ENCODE measurements at places on chromosomes 3 and 15. TPM values are rescaled to one million over a fixed set of nuclear protein-coding genes. Genes with fewer than 3 reads are reported as not detected.

The PCOLCE2 gene
- polyA plus RNA-seq: 0.59 TPM

The GOLGA6L1 gene
- not detected for polyA plus RNA-seq

The WDR72 gene
- not detected for polyA plus RNA-seq

The ANKUB1 gene
- polyA plus RNA-seq: not detected

The SEMA6D gene
- polyA plus RNA-seq: not detected

The NISCH gene
- polyA plus RNA-seq: 42.4 TPM

The CFAP44 gene
- polyA plus RNA-seq: 1.1 TPM

The KLF15 gene
- 3.2 TPM for polyA plus RNA-seq

The GOLGA8J gene
- not detected for polyA plus RNA-seq

The FETUB gene
- polyA plus RNA-seq: not detected

The ATP1B3 gene
- 123 TPM for polyA plus RNA-seq

- DNase-seq: no peak
Observed at GRCh38 chr15:55106155-55106554, 90.6 kb downstream of the RSL24D1 start.

DNA sequence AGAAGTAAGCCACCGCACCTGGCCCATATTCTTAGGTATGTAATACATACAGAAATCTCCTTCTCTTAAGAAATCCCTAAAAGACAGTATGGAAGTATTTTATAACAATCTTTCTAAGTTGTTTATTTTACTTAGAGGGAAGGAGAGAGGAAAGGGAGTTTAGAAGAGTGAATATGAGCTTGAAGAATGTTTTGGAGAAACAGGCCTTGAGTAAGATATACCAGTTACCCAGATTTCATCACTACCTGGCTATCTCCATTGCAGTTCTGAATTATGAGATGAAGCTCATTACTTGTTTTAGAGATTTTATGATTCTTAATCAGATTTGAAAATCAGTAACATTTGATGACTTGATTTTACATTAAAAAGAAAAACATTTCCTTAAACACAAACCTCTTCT is 71.9 kb downstream of the DCUN1D1 start:
- no peak for DNase-seq

DNA sequence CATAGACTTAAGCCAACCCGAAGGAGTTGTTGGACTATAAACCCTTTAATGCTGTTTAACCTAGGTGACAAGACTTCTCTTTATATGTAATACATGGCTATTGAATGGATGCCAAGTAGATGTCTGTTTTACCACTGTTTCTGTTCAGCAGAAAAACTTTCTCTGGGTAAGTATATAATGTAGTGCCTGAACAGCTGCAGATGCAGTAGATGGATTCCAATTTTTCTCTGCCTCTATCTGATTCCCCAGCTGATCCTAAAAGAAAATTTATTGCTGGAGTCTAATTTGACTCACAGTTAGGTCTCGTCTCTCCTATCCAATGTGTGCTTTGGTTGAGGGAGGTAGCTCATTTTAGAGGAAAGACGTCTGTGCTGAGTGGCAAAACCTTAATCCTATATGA is 256.5 kb upstream of the CBLB start:
- no peak for DNase-seq

- DNase-seq: no peak
Observed at GRCh38 chr15:27842526-27842925, 256.6 kb downstream of the OCA2 start.

- DNase-seq: no peak
Observed at GRCh38 chr3:157754451-157754850, 251.2 kb upstream of the VEPH1 start.

DNA sequence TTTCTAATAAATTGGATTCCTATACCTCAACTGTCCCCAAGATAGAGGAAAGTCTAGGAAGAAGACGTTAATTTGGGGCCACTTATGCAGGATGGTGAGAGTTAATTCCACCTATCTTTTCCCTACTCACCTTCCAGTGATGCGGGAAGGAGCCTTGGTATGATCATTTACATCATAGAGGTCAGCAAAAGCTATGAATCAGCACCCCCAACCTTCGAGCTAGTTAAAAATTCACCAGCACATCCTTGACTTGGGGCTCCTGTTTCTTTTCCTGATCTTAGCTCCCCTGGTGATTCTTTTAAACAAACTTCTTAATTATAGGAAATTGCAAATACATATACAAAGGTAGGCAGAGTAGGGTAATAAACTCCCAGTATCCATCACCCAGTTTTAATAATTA is 366.6 kb downstream of the SOX2 start:
- DNase-seq: no peak

- DNase-seq: no peak
Observed at GRCh38 chr3:34367521-34367920, 569.1 kb downstream of the PDCD6IP start.

DNA sequence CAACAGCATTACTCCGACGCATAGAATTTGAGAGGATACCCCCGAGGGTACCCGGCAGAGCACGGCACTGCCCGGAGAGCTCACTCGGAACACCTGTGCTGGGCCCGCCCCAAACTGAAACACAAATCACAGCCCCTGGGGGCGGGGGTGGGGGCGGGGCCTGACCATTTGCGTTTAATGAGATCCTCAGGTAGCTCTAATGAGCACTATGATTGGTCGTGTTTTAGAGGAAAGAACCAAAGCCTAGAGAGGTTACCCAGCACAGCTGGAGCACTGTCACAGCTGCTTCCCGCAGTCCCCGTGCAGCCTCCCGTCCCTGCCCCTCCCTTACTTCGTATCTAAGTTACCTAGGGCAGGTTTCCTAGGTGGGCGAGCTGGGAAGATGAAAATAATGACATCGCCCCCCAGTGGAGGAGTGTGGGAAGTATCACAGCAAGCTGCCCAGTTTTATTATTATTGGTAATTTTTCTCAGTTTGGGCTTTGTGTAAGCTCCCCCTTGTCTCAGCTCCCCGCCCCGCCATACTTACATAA is 187.1 kb downstream of the PDE8A start:
- DNase-seq: peak; percentile 34

DNA sequence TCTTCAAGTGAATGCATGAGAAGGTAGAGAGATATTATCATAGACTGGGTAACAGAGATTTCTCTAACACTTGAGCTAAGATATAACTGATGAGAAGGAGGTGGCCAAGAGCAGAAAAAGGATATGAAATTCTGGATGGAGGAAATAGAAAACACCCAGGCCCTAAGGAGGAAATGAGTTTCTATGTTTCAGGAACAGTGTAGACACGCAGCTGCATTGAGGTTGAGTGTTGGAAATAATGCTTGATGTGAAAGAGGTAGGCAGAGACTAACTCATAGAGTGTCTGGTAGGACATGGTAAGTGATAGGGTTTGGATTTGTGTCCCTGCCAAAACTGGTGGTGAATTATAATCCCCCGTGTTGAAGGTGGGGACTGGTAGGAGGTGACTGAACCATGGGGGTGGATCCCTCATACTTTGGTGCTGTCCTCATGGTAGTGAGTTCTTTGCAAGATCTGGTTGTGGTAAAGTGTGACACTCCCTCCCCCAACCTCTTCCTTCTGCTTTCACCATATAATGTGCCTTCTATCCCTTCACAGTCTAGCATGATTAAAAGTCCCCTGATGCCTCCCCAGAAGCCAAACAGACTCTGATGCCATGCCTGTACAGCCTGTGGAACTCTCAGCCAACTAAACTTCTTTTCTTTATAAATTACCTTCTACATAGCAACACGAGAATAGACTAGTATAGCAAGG is 787.3 kb downstream of the EDEM1 start:
- DNase-seq: no peak

DNA sequence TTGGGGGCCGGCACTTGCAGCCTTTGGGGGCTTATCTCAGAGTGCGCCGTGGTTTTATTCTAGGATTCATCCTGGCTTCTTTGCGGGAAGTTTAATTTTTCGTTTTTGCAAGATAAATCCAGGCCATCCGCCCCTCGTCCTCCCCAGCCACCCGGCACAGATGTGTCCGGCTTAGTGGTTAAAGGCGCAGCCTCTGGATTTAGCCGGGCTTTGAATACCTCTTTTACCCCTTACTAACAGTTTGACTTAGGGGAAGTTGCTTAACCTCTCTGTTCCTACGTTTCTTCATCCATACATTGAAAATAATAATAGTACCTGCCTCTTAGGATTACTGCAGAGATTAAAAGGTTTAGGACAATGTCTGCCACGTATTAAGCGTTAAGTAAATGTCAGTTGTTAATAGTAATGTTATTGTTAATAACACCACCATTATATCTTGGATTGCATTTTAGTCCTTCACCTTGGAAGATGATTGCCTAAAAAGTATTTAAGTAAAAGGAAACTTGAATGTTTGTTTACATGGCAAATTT is 714 bp downstream of the ECT2 start:
- DNase-seq: peak; percentile 52

- no peak for DNase-seq
Observed at GRCh38 chr3:156416846-156417558, 137.9 kb downstream of the SSR3 start.

DNA sequence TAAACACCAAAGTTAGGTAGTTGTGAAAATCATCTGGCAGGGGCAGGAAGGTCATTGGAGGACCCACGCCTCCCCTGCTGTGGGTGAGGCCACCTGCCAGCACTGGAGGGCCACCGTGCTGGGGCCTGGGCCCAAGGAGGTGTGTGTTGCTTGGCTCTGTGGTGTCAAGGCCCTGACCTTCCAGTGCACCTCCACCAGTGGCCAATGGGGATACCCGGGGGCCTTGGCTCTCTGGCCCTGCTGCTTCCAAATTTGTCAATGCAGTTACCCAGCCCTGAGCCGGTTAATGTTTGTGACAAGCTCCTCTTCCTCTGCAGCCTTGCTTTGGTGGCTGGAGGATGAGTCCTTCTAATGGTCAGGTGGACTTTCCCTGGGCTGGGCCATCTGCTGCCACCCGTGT is 150.2 kb downstream of the KLF13 start:
- no peak for DNase-seq

- no peak for DNase-seq
Observed at GRCh38 chr3:22161315-22161714, 410.3 kb upstream of the ZNF385D start.

GRCh38 chr3:140163159-140163763 is 228.3 kb downstream of the CLSTN2 start:
- no peak for DNase-seq

GRCh38 chr3:107284612-107285011 is 92.6 kb upstream of the CCDC54 start:
- no peak for DNase-seq

- no peak for DNase-seq
Observed at GRCh38 chr15:74156678-74157411, 16.7 kb upstream of the ISLR start.

DNA sequence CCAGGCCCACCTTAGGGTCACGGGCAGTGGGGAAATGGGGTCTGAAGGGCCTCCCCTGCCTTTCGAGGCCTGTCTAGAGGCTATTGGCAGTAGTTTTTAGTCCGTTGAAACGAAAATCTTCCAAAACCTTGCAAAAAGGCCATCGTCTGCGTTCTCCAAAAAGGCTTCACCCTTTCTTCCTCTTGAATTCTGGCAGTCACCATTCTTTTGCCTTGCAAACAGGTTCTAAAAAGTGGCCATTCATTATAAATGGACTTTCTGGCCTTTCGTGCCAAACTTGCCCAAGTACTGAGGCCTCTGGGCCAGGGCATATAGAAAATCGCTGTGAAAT is 367 bp upstream of the TARS3 start:
- no peak for DNase-seq

DNA sequence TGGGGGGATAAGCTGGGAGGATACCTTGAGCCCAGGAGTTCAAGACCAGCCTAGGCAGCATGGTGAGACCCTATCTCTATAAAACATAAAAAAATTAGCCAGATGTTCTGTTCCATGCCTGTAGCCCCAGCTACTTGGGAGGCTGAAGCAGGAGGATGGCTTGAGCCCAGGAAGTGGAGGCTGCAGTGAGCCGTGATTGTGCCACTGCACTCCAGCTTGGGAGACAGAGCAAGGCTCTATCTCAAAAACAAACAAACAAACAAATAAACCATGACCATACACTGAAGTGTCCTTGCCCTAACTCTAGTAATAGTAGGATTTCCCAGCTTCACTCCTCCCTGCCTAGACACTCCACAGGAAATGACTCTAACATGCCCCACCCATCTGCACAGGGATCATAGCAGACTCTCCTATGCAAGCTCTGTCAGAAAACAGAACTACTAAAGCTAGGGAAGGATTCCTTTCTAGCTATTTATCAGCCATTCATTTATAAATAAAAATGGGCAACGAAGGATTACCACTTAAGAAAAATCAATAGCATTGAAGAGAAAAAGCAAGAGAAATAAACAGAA is 4.6 kb downstream of the ERICH6 start:
- no peak for DNase-seq

DNA sequence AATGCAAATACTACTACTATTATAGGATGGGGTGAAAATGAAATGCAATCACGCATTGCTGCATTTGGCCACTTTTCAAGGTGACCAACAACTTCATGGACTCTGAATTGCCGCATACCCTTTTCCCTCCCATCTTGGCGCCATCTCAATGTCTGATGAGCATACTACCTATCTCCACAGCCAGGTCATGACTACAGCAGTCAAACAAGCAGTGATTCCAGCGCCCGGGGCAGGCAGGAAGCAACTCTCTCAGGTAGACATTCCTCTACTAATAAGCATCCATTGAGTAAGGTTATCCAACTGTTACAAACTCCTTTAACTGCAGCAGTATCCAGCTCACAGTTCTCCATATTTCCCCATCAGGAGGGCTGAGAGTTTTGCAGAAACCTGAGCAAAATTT is 155.4 kb downstream of the ADAMTS17 start:
- no peak for DNase-seq

- DNase-seq: no peak
Observed at GRCh38 chr15:90106522-90107117, 4.4 kb upstream of the IDH2 start.

DNA sequence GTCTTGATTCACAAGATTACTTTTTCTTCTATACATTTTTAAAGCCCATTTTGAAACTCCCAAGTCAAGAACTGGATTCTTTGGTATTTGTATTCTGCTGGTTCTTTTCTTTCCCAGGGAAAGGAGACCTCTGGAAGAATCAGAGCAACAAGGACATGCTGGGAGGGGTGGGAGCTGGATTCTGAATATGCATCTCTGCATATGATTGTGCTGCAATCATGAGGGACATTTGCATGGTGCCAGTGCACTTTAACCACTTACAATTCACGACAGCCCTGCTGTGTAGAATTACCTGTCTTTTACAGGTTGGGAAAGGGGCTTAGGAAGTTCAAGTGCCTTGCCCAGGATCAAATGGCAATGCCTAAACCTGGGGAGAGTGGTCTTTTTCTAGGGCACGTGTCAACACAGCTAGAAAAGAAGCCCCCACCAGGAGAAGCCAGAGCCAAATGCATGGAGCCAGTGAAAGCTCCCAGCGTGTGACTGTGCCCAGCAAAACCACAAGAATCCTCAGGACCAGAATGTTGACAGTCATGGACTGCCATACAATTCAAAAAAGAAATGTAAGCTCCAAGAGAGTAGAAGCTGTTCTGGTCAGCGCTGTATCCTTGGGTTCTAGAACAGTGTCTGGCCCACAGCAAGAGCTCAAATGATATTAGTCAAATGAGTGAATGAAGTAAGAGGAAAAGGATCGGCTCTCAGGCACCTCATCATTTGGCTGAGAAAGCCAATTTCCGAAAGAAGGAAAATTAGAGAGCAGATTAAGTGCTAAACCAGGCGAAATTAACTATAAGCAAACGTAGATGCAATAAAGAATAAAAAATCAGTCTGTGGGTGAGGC is 84.5 kb upstream of the MEF2A start:
- DNase-seq: no peak

Measured in K562 (cell line).